ENCODE measurements at places on chromosomes 11 and 22.
A peak's percentile ranks its signal among the peaks of the same experiment; 100 is the strongest.

DNA sequence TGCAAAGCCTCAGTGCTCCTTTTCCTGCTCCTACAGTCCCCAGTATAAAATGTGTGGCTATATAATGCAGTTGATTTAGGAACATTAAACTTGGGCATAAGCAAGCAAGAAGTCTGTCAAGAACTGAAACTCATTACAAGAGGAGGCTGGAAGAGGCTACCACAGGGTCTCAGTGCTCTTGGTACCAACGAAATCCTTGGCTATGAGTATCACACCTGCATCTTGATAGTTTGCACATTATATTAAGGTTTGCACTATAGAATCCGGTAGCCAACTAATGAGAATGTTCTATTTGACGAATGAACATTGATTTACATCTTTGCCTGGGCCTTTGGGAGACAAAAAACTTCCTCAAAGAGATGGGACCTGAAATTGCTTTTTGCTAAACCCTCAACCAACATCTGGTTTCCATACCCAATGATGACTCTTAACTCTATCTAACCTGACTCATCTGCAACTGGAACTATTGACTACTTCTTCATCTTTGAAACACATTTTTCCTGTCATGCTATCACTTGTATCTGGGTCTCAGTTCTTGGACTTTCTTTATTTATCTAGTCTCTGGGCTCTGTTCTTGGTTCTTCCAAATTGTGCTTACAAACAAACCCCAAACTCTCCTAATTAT is 207.2 kb upstream of the CTSC start:
- ATAC-seq, result no peak

- no peak for ATAC-seq
These were observed 1.1 kb upstream of the SLC16A8 start for GRCh38 chr22:38085056-38085455.

GRCh38 chr11:14422052-14422813 is 63.2 kb upstream of the RRAS2 start:
- no peak for ATAC-seq

DNA sequence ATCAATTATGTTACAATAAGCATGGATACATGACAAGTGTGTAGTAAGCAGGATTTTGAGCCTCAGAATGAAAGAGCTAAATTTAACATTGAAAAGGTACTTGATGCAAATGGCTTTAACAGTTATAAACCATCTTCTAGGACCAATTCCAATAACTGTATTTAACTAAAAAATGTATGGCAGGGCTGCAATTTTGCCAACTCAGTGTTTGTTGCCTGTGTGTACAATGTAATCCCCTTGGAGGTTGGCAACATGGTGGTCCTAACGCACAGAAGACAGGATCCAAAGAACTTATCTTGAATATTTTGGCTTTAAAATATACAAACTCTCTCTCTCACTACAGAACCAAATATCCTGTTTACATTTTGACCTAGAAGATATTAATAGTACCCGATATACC is 2314.1 kb downstream of the LRRC4C start:
- no peak for ATAC-seq

- ATAC-seq, result no peak
These were observed 8.8 kb downstream of the TOLLIP start for GRCh38 chr11:1300569-1301187.

- peak; percentile 35 for ATAC-seq
These were observed 22.7 kb downstream of the EFCAB6 start for GRCh38 chr22:43789452-43789851.

DNA sequence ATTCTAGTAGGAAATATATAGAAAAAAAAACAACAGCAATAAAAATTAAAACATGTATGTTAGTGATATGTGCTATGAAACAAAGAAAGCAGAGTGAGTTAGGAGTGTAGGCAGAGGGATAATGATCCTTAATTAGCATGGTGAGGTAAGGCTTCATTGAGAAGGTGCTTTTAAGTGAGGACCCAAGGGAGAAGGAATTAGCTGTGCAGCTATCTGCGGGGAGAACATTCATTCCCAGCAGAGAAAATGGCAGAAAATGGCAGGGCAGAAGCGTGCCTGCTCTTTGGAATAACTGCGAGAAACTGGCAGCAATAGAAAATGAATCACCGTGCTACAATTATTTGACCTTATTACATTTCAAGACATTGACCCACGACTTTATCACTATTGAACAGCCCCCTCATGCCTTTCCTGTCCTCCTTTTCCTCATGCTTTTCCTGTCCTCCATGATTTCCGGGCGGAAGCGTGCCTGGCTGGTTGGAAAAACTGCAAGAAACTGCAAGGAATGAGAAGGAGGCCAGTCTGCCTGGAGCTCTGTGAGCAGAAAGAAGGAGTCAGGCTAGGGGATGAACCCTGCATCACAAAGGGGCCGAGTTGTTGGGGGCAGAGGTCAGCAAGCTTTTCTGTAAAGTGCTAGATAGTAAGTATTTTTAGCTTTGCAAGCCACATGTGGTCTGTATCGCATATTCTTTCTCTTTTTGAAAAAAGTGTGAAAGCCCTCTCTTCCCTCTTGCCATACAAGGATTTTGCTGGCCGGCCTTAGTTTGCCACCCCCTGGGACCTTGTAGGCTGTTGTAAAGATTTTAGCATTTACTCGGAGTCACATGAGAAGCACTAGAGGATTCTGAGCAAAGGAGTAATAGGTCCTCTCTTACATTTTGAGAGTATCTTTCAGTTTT is 37.1 kb upstream of the SWAP70 start:
- peak; percentile 54 for ATAC-seq

DNA sequence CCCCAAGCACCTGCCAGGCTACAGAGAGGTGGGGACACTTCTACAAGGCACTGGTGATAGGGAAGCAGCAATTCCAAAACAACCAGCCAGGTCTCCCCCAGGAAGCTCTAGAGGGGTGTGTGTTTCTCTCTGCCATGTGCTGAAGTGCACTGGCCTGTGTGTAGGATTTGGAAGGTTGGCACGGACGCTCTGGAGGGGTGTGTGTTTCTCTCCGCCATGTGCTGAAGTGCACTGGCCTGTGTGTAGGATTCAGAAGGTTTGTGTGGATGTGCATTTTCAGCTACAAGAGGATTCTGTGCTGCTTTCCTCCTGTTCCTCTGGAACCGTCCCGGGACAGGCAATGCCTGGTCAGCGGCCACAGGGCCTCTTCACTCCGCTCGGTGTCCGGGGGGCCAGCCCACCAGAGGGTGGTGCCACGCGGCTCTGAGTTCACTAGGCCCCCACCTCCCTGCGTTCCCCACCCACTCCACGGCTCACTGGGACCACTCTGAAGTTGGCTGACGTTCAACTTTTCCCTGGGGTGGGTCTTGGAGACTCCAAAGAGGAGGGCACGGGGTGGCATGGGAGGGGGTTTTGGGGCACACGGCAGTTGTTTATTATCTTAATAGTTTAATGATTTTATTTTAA is 552.8 kb downstream of the BRD1 start:
- ATAC-seq, result no peak

Measured in stimulated activated memory B cell treated with anti-CD40 and anti-IgM and Interleukin-4, amounts not matched to agents 10 μg/mL and 1 μg/mL and 100 μg/mL, for 72 hours (primary cell).